ENCODE measurements at places on chromosomes 1 and 21.

GRCh38 chr1:109909561-109909960 is 1.1 kb upstream of the CSF1 start:
- no peak for DNase-seq

GRCh38 chr1:36879613-36880012 is 154.7 kb downstream of the GRIK3 start:
- DNase-seq, result no peak

DNA sequence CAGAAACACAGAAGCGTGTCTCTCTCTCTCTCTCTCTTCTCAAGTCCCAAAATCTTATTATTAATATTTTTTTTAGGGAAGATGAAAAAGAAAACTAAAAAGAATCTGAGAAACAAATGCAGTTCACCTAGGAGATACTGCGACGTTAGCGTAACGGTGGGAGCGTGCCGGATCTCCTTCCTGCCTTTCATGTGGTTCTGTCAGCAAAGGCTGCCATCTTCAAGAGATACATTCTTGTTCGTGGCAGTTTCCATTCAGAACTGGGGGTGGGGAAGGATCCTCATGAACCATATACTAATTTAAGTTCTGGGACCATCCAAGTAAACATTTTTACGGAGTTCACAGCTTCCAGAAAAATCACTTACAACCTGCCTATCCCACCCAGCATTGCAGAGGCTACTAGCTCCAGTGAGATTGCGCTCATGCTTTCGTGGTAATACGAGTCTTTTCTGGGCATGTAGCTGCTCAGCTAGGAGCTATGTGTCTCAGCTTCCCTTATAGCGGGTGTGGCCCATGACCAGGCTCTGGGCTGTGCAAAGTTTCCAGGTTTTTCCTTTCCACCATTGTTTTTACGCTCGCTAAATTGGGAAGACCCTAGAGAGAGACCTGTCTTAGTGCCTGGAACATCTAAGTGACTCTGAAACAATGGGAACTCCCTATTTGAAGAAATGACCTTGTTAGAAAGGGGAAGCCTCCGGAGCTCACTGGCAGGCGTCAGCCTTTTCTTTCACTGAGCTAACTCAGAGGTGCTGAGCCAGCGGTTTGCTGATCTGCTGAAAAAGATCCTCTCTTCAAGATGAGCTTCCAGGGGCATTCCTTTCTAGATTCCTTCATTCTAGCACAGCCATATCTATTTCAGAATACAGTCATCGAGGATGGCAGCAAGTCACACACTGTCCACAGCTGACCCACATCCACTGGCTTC is 17.3 kb downstream of the SLAMF1 start:
- DNase-seq, result peak; percentile 45

DNA sequence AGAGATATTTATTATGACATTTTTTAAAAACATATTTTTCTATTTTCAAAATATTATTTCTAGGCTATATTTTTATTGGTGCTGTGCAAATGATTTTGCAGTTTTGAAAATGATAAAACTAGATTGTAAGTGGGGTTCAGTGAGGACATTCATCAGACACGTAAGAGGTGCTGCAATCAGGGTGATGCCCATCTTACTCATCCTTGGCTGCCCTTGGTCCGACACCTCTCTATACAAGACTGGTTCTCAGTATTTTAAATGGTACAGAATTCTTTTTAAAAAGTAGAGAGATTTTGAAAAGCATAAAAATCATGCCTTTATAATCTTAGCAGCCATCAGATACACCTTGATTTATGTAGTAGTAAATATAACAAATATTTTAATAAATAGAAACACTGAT is 24.0 kb downstream of the HENMT1 start:
- no peak for DNase-seq

- DNase-seq, result no peak
These were observed 154.1 kb downstream of the CLIC6 start for GRCh38 chr21:34822942-34823341.

- no peak for DNase-seq
These were observed 170.5 kb downstream of the TOMM20 start for GRCh38 chr1:234958066-234958705.

DNA sequence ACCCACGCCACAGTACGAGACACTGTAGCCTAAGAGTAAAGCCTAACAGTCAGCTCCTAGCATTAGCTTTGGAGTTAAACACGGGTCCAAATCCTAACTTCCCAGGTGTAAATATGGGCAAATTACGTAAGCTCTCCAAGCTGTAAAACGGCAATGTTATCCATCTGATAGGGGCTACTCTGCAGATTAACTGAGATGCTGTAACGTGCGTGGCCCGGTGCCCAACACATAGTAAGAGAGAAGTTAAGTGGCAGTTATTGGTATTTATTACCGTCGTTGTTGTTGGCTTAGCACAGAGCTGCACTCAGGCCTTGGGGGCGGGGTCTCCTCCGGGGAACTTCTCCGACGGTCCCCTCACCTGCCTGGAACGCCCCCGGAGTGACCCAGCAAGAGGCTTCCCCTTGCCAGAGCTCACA is 457 bp downstream of the TRAPPC3 start:
- no peak for DNase-seq

- no peak for DNase-seq
These were observed 2.8 kb downstream of the STPG1 start for GRCh38 chr1:24410750-24411149.

DNA sequence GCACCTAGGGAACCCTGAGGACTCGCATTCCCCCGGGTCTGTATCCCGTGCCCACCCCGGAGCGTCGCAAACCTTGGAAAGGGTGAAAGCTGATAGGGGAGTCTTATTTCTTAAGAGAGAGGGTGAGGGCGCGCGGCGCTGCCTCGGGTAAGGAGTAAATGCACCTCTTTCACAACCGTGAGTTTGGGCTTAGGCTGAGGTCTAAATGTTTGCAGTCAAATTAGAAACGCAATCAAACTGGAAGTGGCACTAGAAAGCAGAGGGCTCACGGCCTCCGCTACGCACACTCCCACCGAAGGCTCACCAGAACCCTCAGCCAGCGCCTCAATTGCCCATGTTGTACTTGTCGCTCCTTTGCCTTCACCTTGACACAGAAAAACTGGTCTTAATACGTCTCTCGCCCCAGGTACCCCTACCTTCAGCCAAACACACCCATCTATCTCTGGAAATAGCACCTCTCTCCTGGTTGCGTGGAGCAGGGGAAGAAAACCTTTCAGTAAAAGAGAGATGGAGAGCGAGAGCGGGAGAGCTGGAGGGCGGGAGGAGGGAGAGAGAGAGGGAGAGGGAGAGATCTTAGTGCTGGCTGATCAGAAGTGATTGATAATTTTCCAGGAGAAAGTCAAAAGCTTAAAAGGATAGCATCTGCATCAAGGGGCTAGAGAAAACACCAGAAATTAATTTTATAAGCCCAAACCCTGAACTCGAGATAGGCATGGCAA is 1.7 kb upstream of the HLX start:
- no peak for DNase-seq

DNA sequence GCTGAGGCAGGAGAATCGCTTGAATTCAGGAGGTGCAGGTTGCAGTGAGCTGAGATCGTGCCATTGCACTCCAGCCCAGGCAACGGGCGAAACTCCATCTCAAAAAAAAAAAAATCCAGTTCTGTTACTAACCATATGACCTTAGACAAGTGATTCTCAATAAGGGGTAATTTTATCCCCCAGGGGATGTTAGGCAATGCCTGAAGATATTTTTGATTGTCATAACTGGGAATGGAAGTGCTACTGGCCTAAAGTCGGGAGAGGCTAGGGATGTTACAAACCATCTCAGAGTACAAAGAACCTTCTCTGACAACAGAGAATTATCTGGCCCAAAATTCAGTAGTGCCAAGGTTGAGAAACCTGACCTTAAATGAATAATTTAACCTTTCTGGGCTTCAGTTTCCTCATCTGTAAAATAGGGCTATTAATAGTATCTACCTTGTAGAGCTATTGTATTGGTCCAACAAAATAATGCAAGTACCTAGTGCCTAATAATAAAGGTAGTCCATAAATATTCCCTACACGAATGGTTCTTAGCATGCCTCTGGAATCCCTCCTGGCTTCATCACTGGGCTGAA is 5.8 kb upstream of the LMNA start:
- DNase-seq, result no peak

GRCh38 chr1:11253226-11253625 is 9.1 kb downstream of the MTOR start:
- no peak for DNase-seq

GRCh38 chr1:14300991-14301703 is 297.3 kb upstream of the KAZN start:
- no peak for DNase-seq

- no peak for DNase-seq
These were observed 7.6 kb downstream of the ENO1 start for GRCh38 chr1:8870616-8871538.

DNA sequence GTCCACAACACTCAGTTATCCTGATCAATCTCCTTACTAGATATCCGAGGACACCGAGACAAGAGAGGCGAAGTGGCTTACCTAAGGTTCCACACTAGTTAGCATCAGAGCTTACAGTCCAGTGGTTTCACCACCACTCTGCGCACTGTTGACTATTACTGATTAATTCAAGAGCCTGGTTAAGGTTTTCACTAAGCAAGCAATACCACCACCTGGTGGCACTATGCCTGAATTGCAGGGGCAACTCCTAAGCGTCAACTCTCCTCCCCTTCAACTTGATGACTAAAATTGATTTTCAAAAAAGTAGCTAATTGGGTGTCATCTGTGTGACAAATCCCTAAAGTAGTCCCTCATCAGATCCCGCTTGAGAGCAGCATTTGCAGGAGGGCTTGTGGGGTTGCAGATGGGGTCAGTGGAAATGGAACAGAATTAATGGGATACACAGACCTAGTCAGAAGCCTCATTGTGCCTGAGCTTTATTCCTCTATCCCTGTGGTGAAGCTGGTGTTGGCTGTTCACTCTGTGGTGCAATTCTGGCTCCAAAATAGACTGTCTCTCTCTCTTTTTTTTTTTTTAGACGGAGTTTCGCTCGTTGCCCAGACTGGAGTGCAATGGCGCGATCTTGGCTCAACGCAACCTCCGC is 9.1 kb downstream of the TTC22 start:
- peak; percentile 45 for DNase-seq

DNA sequence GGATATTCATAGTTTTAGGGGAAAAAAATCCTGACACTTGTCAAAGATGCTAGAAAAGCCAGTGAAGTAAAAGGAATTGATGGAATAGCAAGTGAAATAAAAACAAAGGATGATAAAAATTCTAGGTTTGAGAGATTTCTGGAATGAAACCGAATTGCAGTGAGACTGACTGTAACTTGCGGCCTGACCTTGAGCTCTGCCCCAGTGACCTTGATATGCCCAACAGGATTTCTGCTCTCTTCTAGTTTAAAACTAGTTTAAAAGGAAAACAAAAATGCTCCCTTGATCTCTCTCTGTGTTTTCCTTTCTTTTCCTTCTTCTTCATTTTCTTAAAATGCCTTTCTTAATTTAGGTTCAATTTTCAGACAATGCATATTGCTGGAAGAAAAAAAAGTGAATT is 54.9 kb upstream of the IFI44L start:
- DNase-seq, result no peak

DNA sequence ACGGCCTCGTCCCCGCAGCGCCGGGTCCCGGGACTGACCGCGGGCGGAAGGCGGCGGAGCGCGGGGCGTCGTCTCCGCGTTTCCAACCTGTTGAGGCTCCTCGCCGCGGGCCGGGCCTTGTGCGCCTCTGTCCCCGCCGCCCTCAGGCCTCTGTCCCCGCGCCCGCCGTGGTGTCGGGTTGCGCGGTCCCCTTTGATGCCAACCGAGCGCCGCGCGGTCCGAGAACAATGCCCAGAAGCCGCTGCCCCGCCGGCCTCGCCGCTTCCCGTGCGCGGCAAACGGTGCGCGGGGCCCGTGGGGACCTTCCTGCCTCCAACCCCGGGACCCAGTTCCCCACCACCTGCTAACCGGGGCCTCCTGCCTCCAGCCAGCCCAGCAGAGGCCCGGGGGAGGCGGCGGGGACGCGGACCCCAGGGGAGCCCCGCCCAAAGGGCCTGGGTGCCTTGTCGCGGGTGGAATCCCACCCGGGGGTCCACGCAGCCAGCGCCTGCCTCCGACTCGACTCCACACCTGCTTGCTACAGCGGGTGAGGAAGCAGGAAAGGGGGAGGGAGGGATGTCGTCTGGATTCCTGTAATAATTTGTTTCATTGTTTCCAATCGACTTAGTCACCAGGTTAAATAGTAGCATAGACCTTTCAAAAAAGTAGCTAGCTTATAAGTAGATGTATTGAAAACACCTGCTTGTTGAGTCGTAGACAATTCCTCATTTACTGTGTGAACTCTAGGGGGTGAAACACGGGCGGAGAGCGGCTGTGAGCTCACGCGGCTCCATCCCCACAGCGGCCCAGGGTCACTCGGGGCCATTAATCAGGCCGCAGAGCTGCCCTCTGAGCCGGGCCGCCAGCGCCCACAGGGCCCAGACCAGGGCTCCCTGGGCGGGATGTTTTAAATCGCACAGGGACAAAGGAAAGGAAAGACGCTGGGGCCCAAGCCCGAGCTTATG is 1.1 kb downstream of the COL18A1 start:
- DNase-seq, result no peak

GRCh38 chr1:205802060-205802459 is 10.9 kb downstream of the SLC41A1 start:
- DNase-seq, result no peak

DNA sequence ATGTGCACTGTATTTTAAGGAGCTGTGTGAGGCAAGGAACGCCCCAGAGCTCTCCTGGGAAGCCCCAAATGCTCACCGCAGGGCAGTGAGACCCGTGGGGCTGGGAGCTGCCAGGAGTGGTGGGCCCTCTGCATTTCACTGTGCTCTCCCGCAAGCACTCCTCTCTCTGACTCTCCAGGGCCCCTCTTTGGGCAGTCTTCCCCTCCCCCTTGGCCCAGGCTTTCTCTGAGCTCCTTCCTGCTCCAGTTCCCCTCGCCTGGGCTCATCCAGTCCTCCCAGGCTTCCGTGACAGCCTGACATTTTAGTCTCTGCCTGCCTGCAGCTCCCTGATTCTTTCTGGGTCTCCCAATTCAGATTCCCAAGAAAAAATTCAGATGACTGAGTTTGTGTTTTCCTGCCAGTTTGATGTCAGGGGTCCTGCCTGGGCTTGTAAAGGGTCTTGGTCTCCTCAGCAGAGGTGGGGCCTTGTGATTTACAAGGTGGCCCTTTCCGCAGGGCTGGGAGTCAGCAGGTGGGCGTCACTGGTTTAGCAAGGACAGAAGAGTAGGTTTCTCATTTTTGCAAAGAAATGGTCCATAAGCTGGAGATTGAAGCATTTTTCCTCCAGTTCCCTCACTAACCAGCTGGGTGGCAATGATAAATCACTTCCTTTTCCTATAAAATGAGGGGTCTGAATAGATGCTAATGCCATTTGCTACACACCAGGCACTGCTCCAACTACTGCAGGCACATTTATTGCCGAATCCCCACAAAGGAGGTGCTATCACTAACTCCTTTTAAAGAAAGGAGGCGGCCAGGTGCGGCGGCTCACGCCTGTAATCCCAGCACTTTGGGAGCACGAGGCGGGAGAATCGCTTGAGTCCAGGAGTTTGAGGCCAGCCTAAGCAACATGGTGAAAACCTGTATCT is 1.9 kb upstream of the CA6 start:
- DNase-seq, result no peak

- no peak for DNase-seq
These were observed 8.0 kb upstream of the SLC30A2 start for GRCh38 chr1:26053718-26054560.

- DNase-seq, result no peak
These were observed 124.2 kb downstream of the RUNX1 start for GRCh38 chr21:34924771-34925419.

GRCh38 chr1:200099040-200099439 is 71.5 kb downstream of the NR5A2 start:
- no peak for DNase-seq
